ENCODE measurements at places on chromosomes 2 and 18.

DNA sequence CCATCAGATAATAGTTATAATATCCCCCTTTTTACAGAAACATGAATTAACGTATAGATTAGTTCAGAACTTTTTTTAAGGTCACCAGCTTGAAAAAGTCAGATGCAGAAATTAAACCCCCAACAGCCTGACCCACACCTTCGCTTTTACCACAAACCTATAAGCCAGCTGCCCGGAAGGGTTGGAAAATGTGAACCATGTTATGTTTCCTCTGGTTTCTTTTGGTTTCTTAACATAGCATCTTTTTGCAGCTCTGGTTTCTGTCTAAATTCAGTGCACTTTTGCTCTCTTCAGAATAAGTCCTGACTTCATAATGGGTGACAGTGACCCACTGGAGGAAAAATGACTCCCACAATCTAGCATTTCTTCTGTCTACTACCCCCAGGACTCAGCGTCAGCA, 381.7 kb upstream of the DDX18 start:
- no peak for DNase-seq

DNA sequence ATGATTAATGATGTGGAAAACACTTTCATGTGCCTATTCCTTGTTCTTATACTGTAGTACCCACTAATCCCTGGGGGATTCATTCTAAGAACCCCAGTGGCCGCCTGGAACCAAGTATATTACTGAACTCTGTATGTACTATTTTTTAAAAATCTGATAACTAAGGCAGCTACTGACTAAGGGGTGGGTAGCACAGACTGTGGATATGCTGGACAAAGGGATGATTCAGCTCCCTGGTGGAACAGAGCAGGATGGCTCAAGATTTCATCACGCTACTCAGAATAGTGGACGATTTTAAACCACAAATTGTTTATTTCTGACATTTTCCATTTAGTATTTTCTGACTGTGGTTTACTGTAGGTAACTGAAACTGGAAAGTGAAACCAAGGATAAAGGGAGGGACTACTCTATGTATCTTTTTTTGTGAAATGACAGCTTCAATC, 41.8 kb upstream of the CDC42EP3 start:
- no peak for DNase-seq

DNA sequence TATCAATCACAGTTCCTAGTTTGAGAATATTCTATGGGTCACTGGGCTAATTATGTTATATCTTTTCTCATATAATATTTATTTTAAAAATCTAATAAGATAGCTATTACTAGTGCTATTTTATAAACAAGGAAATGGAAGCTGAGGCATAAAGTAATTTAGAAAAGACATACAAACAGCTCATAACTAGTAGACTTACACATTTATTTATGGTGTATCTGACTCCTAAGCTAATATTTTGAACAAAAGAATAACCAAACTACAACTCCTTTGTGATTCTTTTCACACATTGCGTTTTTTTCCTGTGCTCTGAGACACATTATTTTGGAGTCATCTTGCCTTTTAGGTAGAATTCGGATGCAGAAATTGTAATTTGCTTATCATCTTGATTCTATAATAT, 742.0 kb upstream of the LRRTM4 start:
- DNase-seq, result no peak

GRCh38 chr2:155830351-155830750, 502.2 kb downstream of the NR4A2 start:
- no peak for DNase-seq

GRCh38 chr2:240557808-240558207, at the start of gene ANKMY1:
Gene ANKMY1 (minus strand): TSS chr2:240557988. CDS start chr2:240557335, 653 bp downstream.
- no peak for DNase-seq

DNA sequence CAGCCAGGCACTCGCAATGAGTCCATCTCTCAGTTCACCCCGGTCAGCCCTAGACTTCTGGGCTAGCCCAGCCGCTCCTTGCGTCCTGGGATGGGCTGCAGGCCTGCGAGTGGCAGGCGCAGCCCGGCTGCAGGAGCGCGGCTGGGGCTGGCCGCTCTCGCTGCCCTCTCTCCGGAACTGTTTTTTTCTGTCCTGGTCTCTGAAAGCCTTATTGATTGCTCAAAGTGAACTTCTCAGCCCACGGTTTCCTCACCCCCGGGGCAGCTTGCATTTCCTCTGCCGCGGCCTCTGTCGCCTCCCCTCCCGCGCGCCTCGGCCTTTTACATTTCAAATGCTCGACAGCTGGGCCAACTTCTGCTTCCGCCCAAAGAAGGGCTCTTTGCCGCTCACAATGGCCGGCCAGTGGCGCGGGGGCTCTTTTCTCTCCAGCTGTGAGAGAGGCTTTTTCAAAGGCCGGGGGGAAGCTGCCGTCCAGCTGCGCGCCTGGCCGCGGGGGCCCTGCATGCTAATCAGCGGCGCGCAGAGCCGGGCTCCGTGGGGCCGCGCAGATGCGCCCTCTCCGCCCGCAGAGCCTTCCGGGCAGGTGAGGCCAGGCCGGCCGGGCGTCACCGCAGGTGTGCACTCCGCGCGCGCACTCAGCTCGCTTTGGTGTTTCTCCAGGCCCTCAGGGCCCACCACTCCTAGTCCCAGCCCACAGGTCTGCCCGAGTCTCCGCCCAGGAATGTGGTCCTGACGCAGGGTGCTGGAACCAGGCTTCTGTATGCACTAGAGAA, 513.8 kb downstream of the RNF144A start:
- no peak for DNase-seq

DNA sequence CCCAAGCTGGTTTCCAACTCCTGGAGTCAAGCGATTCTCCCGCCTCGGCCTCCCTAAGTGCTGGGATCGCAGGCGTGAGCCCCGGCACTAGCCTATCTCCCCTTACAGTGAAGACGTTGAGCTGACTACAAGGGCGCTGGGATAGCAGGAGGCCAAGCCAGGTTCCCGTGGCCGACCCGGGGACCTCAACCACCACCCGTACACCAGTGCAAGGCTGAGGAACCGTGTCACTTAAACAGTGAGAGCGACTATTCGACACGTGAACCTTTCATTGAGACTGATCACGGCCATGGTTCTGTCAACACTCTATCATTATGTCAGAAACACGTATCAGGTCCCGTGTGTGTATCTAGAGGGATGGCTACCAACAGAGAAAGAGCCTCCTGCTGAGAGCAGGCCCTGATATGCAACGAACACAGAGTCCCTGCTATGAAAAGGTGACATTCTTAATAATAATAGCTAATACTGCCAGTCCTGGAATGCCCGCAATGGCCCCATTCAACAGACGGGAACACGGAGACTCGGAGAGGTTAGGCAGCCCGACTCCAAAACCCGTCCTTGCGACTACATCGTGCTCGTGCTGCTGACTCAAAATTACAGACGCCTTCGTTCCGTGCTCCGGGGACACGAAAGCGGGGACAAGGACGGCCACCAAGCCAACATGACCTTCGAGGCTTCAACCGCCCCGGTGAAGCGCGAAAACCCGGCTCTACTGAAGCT, 833 bp downstream of the AFG3L2 start:
- no peak for DNase-seq

GRCh38 chr2:23241611-23242245, 143.3 kb upstream of the KLHL29 start:
- DNase-seq, result no peak

- DNase-seq, result no peak
Measured at GRCh38 chr2:223404616-223405015, 197.5 kb downstream of the SCG2 start.

GRCh38 chr2:16900405-16901025, 234.9 kb upstream of the CYRIA start:
- DNase-seq, result no peak

DNA sequence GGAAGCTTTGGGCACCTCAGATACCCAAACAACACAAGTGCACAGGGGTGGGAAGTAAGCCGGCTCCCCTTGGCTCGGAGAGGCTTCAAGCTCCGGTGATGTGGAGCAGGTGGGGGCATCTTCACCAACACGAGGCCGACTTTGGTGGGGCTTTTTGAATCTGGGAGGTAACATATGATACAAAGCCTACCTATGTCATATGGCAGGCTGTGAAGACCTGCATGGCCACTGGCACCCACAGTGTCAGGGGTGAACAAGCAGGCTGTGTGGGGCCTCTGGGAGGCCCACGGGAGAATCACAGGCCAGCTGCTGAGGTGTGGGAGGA, 109.0 kb downstream of the EIPR1 start:
- DNase-seq, result no peak
